ENCODE measurements at places on chromosomes 7 and 10.
A peak's percentile ranks its signal among the peaks of the same experiment; 100 is the strongest.

DNA sequence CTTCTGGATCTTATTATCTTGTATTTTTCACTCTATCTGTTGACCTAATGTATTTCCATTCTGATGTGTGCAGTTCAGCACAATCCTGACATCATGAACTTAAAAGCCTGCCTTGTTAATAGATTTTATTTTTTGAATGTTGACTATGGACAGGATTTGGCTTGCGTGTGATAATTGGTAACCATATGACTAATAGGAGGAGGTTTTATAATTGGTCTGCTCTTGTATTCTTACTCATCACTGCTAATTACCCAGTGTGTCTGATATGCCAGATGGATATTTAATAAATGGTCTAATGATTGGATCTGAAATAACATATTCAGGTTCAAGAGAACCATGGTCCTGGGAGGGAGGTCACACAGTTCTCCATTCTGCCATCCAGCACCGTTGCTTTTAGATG is 45.9 kb downstream of the MTURN start:
- no peak for DNase-seq

DNA sequence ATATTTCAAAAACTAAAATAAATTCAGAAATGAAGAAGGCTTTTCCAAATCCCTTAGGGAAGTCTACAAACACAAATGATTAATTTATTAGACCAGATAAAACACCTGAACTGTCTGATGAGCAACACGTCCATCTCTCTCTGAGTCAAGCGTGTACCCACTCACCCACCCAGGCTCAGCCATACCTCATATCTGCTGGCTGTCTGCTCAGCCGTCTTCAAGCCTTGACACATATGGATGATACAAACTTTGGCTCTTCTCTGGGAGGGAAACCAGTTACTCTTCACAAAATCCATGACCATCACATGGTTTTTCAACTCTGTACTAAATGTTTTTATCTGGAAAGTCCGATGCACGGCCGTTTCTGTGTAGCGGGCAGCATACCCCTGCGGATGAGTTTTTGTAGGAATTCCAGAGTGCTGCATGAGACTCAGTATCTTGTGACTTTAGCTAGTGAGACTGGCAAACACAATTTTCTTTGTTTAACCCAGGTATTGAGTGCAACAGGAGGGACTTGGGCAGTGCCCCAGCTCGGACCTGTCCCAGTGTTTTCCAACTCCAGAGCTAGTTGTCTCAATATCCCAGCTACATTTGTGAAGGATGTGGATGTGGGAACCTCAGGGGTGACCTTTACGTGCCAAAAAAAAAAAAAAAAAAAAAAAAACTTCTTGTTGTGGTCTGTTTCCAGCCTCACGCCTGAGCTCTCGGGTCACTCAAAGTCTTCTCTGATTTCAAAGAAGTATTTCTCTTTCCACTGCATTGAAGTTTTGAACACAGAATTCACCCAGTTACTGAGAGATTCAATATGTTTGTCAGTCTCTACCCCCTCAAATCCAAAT is at the start of gene C10orf90:
Gene C10orf90 (minus strand): TSS at position 638 of the 839 bp plus-strand sequence. CDS start 213 bp downstream, at position 425.
- DNase-seq, result no peak

GRCh38 chr10:89351780-89352597 is 24.2 kb downstream of the IFIT3 start:
- peak; percentile 53 for DNase-seq

GRCh38 chr7:3187444-3188040 is 113.5 kb upstream of the SDK1 start:
- no peak for DNase-seq

GRCh38 chr7:50221028-50221427 is 83.5 kb upstream of the IKZF1 start:
- no peak for DNase-seq

DNA sequence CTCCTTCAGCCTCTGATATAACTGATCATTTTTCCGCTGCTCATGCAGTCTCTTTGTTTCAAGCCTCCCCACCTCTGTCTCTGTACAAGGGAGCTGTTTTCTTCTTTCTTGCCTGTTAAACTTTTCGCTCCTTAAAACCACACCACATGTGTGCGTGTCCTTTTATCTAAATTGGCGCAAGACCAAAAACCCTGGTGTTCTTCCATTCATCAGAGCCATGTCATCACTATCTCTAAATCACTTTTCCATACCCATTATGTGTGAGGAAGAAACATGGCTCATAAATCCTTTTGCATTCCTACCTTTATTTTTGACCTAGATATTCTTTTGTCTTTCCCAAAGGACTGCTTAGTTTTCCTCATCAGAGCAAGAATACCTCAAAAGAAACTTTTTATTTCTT is 239.0 kb upstream of the IMMP2L start:
- DNase-seq, result no peak

DNA sequence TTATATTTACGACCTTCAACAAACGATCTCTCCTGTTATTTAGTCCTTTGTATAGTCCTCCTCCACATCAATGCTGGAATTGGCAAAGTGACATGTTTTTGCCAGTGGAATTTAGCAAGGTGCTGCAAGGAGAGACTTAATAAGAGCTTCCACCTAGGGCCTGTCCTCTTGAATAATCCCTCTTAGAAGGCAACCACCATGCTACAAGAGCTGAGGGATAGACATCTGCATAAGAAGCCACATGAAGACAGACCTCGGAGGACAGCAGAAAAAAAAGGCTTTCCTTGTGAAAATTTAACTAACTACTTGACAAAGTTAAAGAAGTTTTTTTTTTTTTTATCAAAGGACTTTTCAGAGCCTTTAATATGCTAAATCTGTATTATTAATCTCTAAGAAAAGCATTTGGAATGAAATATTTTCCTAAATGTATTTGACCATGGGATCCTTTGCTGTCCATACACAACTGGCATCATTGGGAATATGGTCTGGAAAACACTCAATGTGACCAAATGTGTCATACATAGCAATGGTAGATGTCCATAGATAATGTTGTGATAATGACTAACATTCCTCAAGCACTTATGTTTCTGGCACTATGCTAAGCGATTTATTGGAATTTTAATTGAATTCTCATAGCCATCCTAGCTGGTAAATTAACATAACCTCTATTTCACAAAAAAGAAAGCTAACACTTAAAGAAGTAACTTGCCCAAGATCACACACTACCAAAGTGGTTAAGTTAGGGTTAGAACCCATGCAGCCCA is 13.2 kb downstream of the HYCC1 start:
- DNase-seq, result no peak

DNA sequence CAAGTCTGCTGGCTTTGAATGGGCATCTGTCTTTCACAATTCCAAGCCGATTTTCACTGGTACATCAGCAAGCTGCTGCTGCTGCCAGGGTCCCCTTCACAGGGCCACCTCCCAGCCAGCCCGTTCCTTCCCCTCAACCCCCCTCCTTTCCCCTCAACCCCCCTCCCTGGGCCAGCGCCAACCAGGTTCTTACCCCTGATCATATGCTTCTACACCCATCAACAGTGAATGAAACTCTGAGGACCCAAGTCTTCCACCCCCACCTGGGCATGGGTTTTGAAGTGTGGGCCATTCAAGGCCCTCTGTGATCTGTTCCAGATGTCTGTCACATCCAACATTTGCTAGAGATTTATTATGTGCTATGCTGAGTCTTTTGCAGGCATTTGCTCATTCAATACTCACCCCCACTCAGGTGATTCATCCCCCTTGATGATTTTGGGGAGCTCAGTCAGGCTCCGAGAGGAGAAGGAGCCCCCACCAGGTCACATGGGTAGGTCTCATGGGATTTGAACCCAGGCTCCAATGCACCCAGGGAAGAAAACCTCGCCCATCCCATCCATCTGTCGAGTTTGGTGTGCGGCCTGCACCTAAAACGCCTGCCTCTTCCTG is 52.7 kb upstream of the FOXK1 start:
- DNase-seq, result no peak

DNA sequence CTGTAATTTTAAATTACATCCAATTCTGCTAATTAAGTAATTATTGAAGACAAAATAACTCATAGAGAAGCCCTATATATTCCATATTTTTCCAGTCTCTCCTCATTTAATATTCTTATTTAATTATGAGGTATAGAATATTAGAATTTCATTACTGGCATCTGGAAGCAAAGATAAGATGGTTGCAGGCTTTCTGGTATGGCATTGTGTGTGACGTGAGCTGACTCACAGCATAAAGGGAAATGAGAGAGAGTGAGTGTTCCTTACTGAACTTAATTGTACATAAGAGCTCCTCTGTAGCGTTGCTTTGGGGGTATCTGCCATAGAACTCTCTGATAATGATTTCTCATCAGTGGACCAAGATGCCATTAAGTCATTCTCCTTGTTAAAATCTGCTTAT is 127.4 kb upstream of the TEX47 start:
- peak; percentile 44 for DNase-seq

DNA sequence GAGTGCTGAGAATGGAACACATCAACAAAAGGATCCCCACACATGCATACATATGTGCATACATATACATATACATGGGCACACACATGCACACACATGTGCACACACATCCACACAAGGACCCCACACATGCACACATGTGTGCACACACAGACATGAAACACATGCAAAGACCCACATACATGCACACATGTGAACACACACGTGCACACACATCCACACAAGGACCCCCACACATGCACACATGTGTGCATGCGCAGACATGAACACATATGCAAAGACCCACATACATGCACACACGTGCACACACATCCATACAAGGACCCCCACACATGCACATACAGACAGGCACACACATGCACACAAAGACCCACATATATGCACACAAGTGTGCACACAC is 104.4 kb upstream of the ADARB2 start:
- DNase-seq, result no peak

All from OCI-M1 (cell line).